ENCODE measurements at places on chromosomes 3 and 15.
A peak's percentile ranks its signal among the peaks of the same experiment; 100 is the strongest.

GRCh38 chr3:45776301-45776595 is 20.1 kb downstream of the SLC6A20 start:
- no peak for DNase-seq

- peak; percentile 30 for DNase-seq
Observed at GRCh38 chr15:39360452-39360851, 220.4 kb upstream of the THBS1 start.

GRCh38 chr3:25456723-25457670 is 28.9 kb downstream of the RARB start:
- DNase-seq: peak; percentile 43

DNA sequence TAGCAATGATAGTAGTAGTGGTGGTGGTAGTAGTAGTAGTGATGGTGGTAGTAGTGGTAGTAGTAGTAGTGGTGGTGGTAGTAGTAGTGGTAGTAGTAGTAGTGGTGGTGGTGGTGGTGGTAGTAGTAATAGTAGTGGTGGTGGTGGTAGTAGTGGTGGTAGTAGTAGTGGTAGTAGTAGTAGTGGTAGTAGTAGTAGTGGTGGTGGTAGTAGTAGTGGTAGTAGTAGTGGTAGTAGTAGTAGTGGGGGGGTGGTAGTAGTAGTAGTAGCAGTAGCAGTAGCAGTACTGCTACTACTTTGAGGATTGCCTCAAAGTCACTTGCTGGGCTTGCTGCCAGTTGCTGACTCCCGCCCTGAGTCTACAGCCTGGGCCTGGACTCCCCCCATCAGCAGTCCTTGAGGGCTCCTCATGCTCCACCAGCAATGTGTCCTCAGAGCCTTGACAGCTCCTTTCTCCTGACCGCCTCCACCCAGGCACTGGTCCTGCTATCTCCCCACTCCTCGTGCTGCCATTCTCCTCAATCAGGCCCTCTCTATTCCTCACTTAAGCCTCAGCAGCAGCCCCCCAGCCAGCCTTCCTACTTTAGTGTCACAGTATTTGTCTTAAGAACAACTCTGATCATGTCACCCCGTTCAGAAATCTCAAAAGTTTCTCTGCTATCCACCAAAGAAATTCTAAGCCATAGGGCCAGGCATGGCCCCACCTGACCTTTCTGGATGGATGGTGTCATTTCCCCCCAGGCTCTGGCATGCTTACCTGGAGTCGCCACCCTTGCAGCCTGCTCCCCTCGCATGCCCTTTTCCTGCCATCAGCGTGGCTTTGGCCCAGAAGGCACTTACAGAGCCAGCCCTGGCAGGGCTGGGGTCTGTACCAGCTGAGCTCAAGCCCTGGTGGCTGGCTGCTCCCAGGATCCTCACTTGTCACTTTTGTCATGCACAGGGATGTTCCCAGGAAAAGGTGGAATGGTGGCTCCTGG is 45.6 kb downstream of the DLEC1 start:
- no peak for DNase-seq

- DNase-seq: no peak
Observed at GRCh38 chr15:58015565-58015964, 49.9 kb downstream of the ALDH1A2 start.

DNA sequence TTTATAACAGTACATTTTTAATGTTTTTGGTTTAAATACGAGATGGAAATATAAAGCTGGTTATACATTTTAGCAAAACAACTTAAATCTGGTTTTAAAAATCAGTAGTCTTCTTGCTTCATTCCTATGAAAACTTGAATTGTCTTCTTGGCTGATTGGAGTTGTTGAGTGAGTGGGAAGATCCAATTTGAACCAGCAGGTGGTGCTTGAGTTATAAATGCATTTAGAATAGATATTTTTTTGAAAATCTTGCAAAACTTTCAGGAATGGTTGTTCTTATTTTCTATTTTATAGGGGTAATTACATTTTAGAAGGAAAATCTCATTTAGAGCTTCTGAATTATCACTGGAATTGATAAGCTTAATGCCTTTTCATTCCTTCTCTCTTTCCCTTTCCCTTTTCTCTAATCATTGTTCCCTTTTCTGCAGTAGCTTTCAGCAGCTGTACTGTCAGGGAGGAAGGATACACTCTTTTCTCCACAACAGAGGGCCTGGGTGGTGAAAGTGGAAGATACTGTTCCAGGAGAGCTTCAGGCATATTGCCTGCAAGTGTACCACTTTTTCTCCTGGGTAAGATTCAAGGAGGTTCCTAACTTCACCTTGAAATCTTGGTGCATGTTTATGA is 335.6 kb downstream of the NLGN1 start:
- peak; percentile 55 for DNase-seq

GRCh38 chr3:174869448-174869847 is 10.3 kb downstream of the NAALADL2 start:
- DNase-seq: no peak

DNA sequence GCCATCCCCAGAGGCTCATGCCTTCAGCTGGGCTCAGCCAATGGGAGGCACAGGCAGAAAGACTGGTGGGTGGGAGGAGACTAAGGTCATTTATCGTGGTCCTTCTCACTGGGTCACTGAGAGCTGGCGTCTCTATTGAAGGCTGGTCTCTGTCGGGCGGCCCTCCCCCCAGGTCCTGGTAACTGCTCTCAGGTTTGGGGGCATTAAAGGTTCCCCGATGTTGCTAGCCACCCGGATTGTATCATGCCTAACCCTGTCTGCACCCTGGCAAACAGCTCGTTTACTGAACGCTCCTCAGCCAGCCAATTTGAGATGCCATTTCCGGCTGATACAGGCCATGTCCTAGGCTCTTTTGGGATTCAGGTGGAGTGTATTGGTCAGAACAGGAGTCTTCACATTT is 10.5 kb downstream of the SELENOS start:
- no peak for DNase-seq

- no peak for DNase-seq
Observed at GRCh38 chr3:100184948-100185570, 70.8 kb upstream of the FILIP1L start.

DNA sequence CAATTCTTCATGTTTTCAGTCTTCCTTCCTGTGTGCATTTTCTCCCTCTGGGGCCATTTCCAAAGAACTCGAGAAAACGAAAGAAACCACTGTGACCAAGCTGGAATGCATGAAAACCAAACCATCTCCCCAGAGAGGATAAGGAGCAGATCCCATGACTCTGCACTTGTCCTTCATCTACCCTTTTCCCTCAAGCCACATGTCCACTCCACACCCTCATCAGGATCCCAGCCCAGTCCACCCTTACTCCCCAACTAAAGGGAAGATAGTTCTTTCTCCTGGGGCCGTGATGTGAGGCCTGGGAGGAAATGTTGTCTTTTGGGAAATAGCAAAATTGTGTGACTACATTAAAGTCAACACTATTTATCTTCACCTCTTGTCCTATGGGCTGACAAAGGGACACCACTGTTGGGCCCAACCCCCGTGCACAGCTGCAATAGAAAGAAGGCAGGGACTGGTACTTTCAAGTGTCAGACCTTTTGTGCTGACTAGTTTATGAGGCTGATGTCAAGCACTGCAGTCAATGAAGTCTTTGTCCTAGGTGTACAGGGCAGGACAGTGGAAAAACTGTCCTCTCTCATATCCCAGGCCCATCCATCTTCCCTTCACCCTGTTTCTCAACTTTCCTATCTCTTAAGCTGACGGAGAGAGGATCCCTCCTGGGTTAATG is 487.1 kb upstream of the NR2F2 start:
- DNase-seq: no peak

DNA sequence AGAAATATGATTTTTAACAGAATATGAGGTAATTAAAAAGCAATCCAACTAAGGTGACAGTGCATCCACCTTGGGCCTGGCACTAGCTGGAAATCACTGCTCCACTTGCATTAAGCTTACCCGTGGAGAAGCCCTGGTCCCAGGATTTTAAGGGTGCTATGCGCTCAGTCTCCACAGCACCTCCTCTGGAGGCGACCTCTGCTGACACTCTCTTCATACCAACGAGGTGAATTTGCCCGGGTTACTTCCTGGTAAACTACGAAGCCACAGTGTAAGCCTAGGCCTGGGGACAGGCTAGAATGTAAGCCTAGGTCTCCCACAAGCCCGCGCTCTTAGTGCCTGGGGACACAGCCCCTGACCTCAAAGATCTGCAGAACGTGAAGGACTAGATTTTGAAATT is 793 bp downstream of the APOD start:
- no peak for DNase-seq

DNA sequence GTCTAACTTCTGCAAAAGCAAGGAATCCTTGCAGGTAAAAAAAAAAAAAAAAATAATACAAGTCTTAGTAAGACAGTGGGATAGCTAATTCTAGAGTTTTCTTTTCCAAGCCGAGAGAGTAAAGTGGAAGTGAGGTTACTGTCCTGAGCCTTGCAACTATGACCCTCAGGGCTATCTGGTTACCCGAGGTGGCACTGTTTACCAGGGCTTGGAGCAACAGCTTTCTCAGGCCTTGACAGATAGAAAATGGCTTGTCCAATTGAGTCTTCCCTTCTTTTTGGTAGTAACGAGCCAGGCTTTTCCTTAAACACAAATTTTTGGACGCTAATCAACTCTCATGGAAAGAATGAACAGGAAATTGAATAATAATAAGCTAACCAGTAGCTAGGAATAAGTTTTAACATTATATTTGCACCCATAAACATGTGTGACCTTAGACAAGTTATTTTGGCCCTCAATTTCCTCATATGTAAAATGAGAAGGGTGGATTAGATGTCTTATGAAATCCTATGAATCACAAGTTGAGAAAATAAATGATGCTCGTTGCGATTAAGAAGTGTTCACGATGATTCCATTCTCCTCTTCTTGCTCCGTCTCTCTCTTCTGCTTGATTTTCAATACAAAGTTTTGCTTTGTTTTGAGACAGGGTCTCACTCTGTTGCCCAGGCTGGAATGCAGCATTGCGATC is 236.9 kb upstream of the KBTBD8 start:
- DNase-seq: no peak

DNA sequence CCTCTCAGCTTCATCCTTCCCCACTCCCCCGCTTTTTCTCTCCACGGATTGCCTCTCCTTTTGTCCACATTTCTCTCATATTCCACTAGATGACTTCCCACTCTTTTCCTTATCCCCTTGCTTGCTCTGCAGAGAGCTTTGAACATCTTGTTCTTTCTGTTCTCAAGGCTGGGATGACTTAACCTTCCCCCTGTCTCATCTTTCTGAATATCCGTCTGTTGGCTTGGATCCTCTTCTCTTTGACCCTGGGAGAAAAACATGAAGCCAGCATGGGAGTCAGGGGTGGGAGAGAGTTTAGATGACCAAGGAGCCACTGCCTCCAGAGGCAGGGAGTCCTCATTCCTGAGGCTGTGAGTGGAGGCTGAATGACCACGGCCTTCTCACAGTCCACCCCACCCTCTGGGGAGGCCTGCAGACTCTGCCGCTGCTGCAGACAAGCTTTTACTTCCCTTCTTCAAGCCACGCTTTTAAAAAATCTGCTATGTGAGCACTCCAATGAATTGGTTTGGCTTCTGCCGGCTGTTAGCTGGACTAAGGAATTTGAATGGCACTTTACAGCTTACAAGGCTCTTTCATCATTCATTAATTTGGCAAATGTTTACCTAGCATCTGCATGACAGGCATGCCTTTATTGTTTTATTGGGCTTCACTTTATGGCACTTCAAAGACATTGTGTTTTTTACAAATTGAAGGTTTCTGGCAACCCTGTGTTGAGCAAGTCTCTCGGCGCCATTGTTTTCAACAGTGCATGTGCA is 111.6 kb upstream of the SLC6A6 start:
- DNase-seq: no peak

- DNase-seq: no peak
Observed at GRCh38 chr3:73759297-73759711, 134.6 kb upstream of the PDZRN3 start.

GRCh38 chr3:11076711-11077110 is 77.6 kb upstream of the HRH1 start:
- no peak for DNase-seq

DNA sequence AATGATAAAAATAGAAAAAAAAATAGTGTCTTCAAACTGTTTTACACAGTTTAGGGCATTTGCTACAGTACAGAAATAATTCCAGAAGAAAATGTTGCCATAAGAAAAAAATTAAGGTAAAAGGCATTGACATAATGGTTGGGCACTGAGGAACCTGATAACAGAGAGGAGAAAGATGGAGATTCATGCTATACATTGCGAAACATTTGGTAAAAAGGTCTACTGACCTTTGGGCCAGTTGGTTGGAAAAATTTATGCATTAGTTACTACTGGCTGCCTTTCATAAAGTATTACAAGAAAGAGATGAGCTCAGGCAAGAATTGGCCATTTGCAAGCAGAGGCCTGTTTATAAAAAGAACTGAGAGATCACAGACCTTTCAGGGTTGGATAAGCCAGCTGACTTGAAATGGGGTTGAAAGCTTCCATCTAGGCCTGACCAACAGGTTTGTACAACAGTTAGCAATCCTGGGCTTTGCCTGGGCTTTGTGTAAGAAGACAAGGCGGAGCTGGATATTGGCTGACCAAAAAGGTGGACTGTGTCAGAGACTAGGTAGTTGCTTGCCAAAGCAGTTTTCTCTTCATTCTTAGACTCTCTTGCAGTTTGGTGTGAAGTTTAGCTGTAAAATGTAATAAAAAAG is 166.6 kb upstream of the MCTP2 start:
- no peak for DNase-seq

DNA sequence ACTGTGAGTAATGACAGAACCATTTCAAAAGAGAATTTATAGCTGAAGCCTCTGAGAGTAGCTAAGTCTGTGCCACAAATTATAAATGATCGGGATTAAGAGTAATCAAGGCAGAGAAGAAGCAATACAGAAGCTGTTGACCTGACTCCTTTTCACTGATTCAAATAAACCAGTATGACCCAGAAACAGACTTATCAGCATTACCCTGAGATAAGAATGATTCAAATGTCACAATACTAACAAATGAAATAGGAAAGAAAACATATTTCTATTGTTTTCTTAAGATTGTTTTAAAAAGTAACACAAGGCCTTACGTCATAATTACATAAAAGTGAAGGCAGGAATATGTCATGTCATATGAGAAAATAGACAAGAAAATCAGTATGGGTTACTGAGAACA is 1534.6 kb downstream of the SI start:
- DNase-seq: no peak

GRCh38 chr3:23079976-23080375 is 123.2 kb upstream of the UBE2E2 start:
- DNase-seq: no peak

- DNase-seq: no peak
Observed at GRCh38 chr3:128378631-128379347, 87.9 kb downstream of the DNAJB8 start.

GRCh38 chr3:178859386-178859785 is 212.2 kb downstream of the ZMAT3 start:
- DNase-seq: no peak

- DNase-seq: no peak
Observed at GRCh38 chr3:134640872-134641470, 9.9 kb downstream of the KY start.

- DNase-seq: no peak
Observed at GRCh38 chr15:40323953-40324937, 753 bp downstream of the INAFM2 start.

- DNase-seq: no peak
Observed at GRCh38 chr3:194399874-194400411, 877 bp upstream of the GP5 start.

DNA sequence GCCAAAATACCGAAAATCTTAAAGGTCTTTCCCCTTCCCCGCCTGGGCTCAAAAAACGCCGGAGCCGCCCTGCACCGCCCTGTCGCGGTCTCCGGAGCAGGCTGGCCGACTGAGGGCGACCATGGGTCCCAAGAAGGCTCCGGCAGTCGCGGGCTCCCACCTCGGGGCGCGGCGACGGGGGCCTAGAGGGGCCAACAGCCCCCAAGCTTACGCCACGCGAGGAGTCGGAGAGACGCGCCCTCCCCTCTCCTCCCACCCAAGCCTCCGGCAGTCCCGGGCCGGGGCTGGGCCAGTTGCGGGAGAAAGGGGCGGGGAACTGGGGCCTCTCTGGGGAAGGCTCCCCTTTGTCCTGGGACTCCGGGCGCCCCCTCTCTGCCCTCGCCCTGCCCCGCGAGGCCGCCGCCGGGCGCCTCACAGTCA is 69.2 kb downstream of the GOLGA8B start:
- no peak for DNase-seq

All from NCI-H446 treated with DMSO at 0.1 percent for 48 hours (cell line).